GM23338 (cell line): ENCODE measurements at places on chromosomes 16 and 17.

DNA sequence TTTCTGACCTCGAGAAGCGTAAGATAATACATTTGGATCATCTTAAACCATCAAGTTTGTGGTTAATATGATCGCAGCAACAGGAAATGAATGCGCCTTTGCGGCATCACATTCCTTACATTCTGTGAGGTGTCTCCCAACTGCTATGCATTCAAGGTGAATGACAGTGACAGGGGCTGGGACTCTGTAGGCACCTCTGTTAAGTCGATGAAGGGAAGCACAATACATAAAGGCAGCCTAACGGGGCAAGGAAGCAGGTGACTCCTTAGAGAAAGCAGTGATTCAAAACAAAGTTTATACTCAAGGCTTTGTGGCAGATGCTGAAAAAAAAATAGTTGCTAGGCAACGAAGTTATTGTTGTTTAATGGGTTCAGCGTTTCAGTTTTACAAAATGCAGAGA, 21.6 kb upstream of the EVPL start:
- H3K36me3 ChIP-seq, result peaks cover 47% of the 10 kb centered on the region
- DNase-seq, result peak; percentile 61
- H3K27me3 ChIP-seq, result no peaks in the 10 kb centered on the region
- H3K4me3 ChIP-seq, result no peak overlapping the region
- H3K4me1 ChIP-seq, result peaks cover 9% of the 10 kb centered on the region; the same call in 1 of the 2 replicates
- H3K27ac ChIP-seq, result peak overlapping the region; percentile 74

- H3K27ac ChIP-seq, result no peak overlapping the region
- H3K36me3 ChIP-seq, result no peaks in the 10 kb centered on the region
- H3K4me3 ChIP-seq, result no peak overlapping the region
- no peak for DNase-seq
- no peaks in the 10 kb centered on the region for H3K27me3 ChIP-seq
- H3K4me1 ChIP-seq, result no peaks in the 10 kb centered on the region
Measured at GRCh38 chr17:58364270-58364942, 12.4 kb upstream of the SUPT4H1 start.

DNA sequence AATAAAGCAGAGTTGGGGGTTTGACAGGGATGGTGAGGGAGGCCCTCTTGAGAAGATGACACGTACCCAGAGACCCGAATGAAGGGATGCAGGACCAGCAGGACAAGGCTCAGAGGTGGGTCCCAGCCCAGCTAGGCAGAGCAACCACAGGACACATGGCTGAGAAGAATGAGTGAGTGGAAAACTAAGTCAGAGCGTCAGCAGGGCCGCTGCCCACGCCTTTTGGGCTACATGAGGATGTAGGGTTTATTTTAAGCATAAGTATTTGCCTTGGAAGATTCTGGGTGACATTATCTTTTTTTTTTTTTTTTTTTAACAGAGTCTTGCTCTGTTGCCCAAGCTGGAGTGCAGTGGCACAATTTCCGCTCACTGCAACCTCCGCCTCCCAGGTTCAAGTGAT, 176.0 kb downstream of the TMEM132E start:
- H3K27me3 ChIP-seq, result no peaks in the 10 kb centered on the region
- no peaks in the 10 kb centered on the region for H3K36me3 ChIP-seq
- no peak overlapping the region for H3K4me3 ChIP-seq

DNA sequence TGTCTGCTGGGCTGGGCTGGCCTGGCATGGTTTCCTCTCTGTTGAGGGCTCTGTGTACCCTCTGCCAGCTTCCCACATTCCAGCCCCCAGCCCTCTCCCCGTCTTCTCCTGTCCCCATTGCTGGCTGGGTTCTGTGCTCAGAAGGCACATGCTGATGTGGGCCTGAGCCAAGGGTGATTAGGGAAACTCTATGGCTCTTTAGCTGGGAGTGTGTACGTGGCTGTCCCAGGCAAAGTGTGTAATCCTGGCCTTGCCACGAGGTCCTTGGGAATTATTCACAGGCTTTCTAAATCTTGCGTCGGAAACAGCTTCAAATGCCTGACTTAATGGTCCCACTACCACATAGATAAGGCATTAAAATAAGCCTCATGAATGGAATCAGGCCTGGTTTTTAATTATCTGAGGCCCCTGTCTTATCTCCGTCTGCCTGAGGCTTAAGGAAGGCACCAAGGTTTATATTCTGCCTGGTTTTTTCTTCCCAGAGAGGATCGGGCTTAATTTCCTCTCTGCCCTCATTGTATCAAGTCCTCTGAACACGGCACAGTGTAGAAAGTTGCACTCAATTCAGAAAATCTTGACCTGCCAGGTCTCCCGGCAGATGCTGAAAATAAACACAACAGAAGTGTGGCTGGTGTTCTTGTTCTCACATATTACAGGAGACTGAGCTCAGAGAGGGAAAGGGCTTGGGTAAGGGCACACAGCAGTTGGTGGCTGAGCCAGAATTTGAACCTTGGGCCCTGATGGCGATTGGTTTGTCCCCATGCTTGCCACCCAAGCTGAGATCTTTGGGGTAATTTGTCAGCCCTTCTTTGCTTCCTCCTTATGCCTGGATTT, 52.9 kb upstream of the LGALS9 start:
- H3K4me1 ChIP-seq, result peaks cover 36% of the 10 kb centered on the region
- H3K27ac ChIP-seq, result no peak overlapping the region
- no peak overlapping the region for H3K4me3 ChIP-seq
- H3K27me3 ChIP-seq, result no peaks in the 10 kb centered on the region
- no peaks in the 10 kb centered on the region for H3K36me3 ChIP-seq
- no peak for DNase-seq

GRCh38 chr17:82000803-82001570, 21.7 kb downstream of the CENPX start:
- H3K4me3 ChIP-seq, result no peak overlapping the region
- H3K4me1 ChIP-seq, result no peaks in the 10 kb centered on the region
- H3K36me3 ChIP-seq, result no peaks in the 10 kb centered on the region
- DNase-seq, result no peak
- no peaks in the 10 kb centered on the region for H3K27me3 ChIP-seq

DNA sequence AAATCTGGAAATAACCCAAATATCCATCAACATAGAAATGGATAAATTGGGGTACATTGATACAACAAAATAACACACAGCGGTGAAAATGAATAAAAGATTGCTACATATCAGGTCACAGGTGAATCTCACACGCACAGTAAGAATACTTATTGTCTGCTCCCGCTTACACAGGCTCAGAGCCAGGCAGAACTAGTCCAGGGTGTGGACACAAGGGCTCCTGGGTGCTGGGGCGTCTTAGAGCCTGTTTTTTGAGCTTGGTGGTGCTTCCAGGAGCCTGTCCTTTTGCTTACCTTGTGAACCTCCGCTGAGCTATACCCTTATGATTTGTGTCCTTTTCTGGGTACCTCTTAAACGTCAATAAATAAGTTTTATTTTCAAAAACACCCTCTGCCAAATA, 19.8 kb upstream of the C16orf74 start:
- peaks cover 16% of the 10 kb centered on the region for H3K4me1 ChIP-seq
- no peaks in the 10 kb centered on the region for H3K27me3 ChIP-seq
- no peaks in the 10 kb centered on the region for H3K36me3 ChIP-seq
- H3K27ac ChIP-seq, result no peak overlapping the region
- DNase-seq, result no peak
- no peak overlapping the region for H3K4me3 ChIP-seq

GRCh38 chr17:18247613-18248001, 10.9 kb downstream of the FLII start:
- H3K27ac ChIP-seq, result 0 out of 2 replicates have a peak overlapping the region, but pooled peaks have one; percentile 60
- peaks cover 16% of the 10 kb centered on the region for H3K36me3 ChIP-seq
- DNase-seq, result no peak
- H3K4me3 ChIP-seq, result peak overlapping the region; percentile 48; the same call in 1 of the 2 replicates
- H3K4me1 ChIP-seq, result peaks cover 5% of the 10 kb centered on the region; the same call in 1 of the 2 replicates

DNA sequence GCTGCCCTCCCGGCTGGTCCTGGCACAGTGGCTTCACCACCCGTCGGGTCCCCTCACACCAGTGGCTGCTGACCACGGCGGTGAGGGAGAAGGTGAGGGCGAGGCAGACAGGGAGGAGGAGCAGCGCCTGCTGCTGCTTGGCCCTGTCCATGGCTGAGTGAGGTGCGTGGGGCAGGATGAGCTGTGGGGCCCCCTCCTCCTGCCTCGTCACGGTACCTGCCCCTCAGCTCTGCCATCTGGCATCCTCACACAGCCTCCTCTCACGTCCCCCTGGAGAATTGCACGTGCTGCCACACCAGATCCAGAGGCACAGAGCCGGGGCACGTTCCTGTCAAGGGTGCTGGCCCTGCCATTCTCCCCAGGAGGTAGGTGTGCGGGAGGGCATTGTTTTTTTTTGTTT, at the start of gene GSG1L2:
Gene GSG1L2, minus strand, starts transcription at position 159 of the 400 bp plus-strand sequence. Its CDS starts 8 bp downstream, at position 151.
- H3K27me3 ChIP-seq, result no peaks in the 10 kb centered on the region
- DNase-seq, result no peak
- no peaks in the 10 kb centered on the region for H3K36me3 ChIP-seq
- no peaks in the 10 kb centered on the region; the same call in 1 of the 2 replicates for H3K4me1 ChIP-seq
- H3K4me3 ChIP-seq, result no peak within 1 kb of the TSS

DNA sequence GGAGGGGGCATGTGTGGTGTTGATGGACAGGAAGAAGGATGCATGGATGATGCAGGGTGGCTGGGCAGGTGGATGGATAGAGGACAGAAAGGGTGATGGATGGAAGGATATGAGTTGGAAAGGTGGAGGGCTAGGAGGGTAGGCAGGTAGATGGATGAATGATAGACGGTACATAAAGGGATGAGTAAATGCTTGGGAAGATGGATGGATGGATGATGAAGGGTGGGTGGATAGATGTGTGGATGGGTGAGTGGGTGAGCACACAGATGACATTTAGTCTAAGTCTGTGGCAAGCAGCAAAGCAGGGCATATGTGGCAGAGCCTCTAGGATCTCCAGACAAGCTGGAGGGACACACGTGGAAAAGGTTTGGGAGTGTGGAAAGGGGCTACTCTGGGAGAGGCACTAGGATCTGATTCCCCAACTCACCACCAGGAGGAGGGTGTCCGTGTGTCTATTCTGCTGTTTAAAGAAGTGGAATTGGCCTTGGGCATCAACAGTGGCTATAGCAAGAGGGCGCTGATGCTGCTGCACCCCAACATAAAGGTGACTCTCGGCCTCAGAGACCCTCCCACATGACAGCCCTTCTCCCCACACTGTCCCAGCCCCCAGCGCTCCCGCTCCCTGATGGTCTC, 8.2 kb downstream of the PLD2 start:
- H3K36me3 ChIP-seq, result peaks cover 15% of the 10 kb centered on the region
- no peak overlapping the region for H3K27ac ChIP-seq
- peak; percentile 74 for DNase-seq
- no peaks in the 10 kb centered on the region for H3K4me1 ChIP-seq

GRCh38 chr16:10240854-10241613, 58.8 kb upstream of the GRIN2A start:
- H3K27me3 ChIP-seq, result no peaks in the 10 kb centered on the region
- no peak overlapping the region for H3K27ac ChIP-seq
- DNase-seq, result no peak
- no peaks in the 10 kb centered on the region for H3K36me3 ChIP-seq

DNA sequence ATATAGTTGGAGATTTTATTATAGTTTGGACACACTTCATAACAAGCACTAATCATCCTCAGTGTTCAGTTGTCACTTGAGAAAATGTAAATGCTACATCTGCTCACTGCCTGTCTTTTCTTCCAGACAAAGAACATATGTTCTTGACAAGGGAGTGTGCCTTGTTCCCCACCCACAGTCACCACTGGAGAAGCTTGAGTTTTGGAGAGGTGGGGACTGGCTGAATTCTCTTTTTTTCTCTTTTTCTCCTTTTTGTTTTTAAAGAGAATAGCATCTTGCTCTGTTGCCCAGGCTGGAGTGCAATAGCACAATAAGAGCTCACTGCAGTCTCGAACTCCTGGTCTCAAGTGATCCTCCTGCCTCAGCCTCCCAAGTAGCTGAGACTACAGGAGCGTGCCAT, 15.5 kb downstream of the RPRML start:
- H3K4me1 ChIP-seq, result no peaks in the 10 kb centered on the region
- no peak for DNase-seq
- no peak overlapping the region for H3K27ac ChIP-seq
- no peaks in the 10 kb centered on the region for H3K36me3 ChIP-seq
- no peaks in the 10 kb centered on the region for H3K27me3 ChIP-seq

DNA sequence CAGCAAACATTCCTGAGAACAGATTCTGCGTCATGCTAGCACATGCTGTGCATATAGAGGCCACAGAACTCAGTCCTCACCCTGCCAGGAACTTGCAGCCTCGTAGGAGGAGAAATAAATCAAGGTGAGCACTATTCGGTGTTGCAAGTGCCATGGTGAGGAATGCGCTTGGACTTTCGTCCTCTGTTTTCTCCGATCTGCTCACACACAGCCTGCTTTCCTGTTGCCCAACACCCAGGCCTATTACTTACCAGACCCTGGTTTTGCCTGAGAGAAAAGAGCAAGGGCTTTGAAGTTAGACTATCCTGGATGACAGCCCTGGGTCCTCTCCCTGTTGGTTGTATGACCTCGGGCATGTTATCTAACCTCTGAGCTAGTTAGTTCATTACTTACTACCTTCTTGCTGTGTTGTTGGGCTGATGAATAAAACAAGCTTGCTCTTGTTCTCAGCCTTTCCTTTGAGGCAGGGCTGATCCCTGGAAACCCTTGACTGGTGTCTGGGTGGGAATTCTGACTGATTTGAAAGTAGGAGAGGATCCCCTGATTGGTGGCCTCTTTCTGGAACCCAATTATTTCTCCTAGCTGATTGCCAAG, 2.9 kb downstream of the ACSF2 start:
- no peak overlapping the region for H3K27ac ChIP-seq
- DNase-seq, result no peak
- H3K36me3 ChIP-seq, result no peaks in the 10 kb centered on the region

DNA sequence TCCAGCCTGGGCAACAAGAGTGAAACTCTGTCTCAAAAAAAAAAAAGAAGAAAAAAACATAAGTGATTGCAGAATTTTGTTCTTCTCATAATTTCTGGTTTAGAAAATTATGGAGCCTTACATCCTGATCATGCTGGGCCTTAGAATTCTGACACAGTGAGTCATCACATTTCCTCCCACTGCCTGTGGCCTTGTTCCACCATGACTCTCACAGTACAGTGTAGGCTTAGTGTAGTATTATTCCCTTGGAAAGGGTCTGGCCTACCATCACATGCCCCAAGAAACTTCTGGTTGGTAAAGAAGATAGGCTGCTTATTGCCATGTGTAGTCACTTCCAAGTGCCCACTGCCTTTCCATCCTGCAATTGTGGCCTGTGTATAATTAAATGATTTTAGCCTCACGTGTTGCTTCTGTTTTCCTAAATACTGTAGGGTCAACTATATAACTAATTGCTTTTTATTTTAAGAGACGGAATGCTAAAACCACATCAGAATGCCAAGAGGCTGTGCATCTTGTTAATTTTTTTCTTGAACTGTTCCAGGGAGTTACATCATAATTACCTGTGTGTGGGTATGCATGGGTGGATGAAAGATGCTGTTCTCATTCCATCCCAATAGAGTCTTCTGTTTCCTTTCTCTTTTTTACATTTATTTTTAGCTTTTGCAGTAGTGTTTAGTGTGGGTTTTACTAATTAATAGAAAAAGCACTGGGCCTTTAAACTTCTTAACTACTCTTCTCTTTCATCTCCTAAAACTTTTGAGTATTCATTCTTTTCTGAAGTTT, 25.9 kb downstream of the OGFOD1 start:
- no peaks in the 10 kb centered on the region for H3K27me3 ChIP-seq
- DNase-seq, result no peak
- H3K4me1 ChIP-seq, result no peaks in the 10 kb centered on the region; the same call in 1 of the 2 replicates
- peaks cover 39% of the 10 kb centered on the region for H3K36me3 ChIP-seq
- H3K27ac ChIP-seq, result 0 out of 2 replicates have a peak overlapping the region, but pooled peaks have one; percentile 42
- H3K4me3 ChIP-seq, result no peak overlapping the region

GRCh38 chr17:58328195-58329034, at the start of gene TSPOAP1:
TSS of gene TSPOAP1 (minus strand) at chr17:58328795. CDS start at chr17:58327920, 875 bp downstream.
- peak; percentile 86 for DNase-seq
- no peaks in the 10 kb centered on the region for H3K36me3 ChIP-seq
- H3K4me3 ChIP-seq, result peak within 1 kb of the TSS; percentile 40
- H3K27me3 ChIP-seq, result peaks cover 20% of the 10 kb centered on the region
- no peak within 1 kb of the TSS; the same call in 1 of the 2 replicates for H3K27ac ChIP-seq

GRCh38 chr17:8680466-8681169, 50.1 kb upstream of the MYH10 start:
- no peaks in the 10 kb centered on the region for H3K36me3 ChIP-seq
- H3K27me3 ChIP-seq, result no peaks in the 10 kb centered on the region
- peaks cover 12% of the 10 kb centered on the region for H3K4me1 ChIP-seq
- no peak overlapping the region for H3K4me3 ChIP-seq
- no peak for DNase-seq
